ENCODE measurements at places on chromosomes 3 and 15.
A peak's percentile ranks its signal among the peaks of the same experiment; 100 is the strongest.

- peak; percentile 62 for DNase-seq
These were observed 92.0 kb downstream of the SNRK start for GRCh38 chr3:43378066-43378935.

DNA sequence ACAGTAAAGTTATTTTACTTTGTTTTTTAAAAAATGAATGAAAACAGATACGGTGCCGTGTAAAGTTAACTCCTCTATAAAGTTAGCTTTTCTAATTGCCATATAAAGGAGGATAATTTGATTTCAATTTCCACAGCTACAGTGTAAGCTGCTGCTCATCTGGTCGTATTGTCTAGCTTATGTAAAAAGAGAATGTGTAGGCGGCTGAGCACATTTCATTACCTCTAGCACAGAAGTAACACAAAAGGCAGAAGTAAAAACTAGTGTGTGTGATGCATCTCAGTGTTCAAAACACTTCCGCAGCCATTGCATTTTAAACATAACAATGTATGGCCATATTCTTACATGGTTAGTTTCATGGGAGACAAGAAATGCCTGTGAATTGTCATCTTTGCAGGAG is 105.0 kb upstream of the P2RY1 start:
- no peak for DNase-seq

- DNase-seq, result no peak
These were observed 60.6 kb upstream of the GOLGA8B start for GRCh38 chr15:34644061-34644460.

DNA sequence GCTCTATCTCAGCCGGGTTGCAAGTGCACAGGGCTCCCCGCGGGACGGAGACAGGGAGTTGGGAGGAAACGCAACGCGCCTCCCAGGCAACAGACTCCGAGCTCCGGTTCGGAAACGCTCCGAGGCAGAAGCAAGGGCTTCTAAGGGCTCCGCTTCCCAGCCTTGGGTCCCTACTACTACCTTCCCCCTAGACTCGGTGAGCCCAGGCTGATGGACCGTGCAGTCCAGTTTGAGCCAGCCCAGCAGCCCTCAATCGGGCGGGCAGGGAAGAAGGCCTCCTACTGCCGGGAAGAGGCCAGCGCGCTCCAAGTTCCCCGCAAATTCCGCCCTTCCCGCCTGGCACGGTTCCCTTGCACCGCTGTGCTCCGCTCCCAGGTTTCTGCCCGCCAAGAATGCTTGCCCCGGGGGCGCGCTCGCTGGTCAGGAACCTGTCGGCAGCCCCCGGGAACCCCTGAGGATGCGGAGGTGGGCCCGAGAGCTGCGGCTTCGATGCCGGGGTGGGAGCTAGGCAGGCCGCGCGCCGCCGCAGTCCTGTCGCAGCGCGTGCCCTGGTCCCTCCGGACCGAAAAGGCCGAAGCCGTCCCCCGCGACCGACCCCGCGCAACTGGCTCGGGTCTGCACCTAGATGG is 728 bp downstream of the TRANK1 start:
- DNase-seq, result peak; percentile 19

- no peak for DNase-seq
These were observed 66.1 kb upstream of the MYZAP start for GRCh38 chr15:57525581-57525980.

DNA sequence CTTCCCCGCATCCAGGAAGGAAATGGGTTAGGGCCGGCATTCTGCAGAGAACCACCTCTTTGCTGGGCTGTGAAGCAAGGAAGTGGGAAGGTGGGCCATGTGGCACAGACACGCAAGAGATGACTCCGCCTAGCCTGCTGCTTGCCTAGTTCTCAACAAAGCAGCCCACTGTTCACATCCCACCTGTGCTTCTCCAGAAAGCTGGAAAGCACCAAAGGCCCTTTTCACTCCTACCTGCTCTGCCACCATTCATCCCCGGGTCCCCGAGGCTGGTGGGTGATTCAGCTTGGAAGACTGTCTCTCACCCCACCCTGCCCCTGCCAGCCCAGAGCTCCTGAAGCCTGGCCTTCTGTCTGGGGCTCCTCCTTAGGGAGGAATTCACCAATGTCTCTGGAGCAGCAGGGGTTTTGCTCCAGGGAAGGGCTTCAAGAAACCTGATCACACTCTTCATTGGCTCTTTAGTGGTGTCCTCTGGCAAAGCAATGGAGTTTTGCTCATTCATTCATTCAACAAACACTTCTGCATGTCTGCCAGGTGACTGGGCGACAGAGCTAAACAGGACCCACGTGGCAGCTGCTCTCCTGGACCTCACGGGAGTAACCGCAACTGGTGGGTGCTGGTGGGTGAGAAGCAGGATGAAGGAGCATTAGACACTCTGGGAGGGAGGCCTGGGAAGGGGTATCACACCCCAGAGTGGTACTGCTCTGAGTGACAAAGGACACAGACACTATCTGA is 145.4 kb upstream of the TLE3 start:
- no peak for DNase-seq

DNA sequence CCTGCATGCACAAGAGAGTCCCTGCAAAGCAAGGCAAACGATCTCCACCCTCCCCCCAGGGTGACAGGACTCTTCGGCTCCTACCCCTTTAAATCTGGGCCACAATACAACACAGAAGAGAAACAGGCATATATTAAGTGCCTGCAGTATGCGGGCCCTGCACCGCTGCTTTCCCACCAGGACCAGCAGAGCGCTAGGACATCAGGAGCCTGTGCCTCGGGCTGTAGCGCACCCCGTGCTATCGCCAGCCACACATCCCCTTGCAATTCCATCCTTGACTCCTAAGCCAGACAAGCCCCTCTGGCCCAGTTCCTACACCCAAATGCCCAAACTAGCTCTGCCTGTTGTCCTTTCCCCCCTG is 4.1 kb downstream of the GALNT15 start:
- no peak for DNase-seq

- DNase-seq, result no peak
These were observed 8.7 kb upstream of the MCCC1 start for GRCh38 chr3:183108001-183108449.

DNA sequence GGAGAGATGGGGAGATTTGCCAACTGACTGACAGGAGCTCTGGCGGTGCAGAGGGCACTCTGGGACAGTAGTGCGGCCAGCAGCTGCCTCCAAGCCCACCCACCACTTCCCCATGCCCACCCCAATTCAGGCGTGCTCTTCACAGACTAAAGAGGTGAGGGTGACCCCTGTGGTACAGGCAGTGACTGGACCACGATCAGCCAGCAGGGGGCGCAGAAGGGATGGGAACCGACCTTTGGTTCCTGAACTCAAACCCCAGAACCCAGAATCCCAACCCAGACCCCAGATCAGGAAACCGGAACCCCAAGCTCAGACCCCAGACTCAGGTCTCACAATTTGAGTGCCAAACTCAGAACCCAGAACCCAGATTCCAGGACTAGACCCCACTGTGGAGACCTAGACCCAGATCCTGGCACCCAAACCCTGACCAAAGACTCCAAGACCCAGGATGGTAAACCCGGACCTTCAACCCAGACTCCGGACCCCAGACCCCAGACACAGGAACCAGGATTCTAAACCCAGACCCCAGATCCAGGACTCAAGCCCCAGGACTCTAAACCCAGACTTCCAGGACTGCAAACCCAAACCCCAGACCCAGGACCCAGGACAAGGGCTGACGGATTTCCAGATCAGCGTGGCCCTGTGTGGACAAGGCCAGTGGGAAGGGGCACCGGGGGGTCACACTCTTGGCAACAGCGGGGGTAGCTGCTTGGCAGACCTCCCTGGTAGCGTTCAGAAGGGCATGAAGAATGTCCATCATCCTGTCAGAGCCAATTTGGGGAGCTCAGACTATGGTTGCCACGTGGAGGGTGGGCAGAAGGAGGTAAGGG is 3.7 kb upstream of the MYL3 start:
- DNase-seq, result peak; percentile 91

- DNase-seq, result no peak
These were observed 546.9 kb upstream of the CCDC54 start for GRCh38 chr3:106830334-106830733.

- DNase-seq, result no peak
These were observed 40.6 kb downstream of the SLC9C1 start for GRCh38 chr3:112253301-112253971.

DNA sequence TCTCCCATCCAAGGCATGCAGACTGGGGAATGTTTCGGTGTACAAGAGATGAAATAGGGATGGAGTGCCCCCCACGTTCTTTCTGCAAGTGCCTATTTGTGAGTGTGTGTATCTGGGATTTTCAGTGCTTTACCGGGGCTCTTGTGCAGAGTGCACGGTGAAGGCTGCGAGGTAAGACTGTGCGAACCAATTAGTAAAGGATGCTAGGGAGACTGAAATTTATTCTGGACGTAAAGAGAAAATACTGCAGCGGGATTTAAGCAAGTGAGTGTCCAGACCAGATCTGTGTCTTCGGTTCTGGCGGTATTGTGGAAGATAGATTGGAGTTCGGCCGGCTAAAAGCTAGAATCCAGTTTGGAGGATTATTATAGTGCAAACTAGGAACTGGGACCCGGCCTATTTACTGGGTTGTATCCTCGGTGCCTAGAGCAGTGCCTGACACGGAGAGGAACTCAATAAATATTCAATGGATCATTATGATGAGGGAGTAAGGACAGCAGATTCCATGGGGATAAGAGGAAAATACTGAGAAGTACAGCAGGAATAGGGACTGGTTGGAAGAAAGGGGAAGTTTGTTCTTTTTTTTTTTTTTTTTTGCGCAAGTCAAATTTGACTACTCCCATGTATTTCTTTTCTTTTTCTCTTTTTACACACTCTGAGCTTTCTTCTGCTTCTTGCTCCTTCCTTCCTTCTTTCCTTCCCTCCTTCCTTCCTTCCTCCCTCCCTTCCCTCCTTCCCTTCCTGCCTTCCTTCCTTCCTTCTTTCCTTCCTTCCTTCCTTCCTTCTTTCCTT is 580 bp upstream of the MAGEF1 start:
- DNase-seq, result no peak

GRCh38 chr3:157026091-157026490 is 133.9 kb downstream of the CCNL1 start:
- no peak for DNase-seq

GRCh38 chr15:58432401-58432800 is 610 bp downstream of the LIPC start:
- no peak for DNase-seq

DNA sequence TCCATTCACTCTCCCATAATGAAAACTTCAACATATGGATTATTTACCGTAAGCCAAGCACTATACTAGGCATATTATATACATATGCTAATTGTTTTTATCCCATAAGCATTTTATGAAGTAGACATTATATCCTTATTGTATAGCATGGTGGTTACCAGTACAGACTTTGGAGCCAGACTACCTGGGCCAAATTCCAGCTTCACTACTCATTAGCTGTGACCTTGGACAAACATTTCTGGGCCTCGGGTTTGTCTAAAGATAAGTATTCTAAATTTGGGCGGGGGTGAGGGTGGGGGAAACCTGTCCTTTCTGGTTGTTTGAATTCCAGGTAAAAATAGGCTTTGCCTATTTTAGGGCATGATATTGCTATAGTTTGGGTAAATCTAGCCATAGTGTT is 66.5 kb upstream of the P2RY1 start:
- no peak for DNase-seq

GRCh38 chr15:80849308-80849707 is 70.1 kb downstream of the CEMIP start:
- DNase-seq, result no peak

GRCh38 chr3:48997714-48998637 is 7.9 kb downstream of the P4HTM start:
- DNase-seq, result no peak

GRCh38 chr3:64856977-64857516 is 169.2 kb upstream of the ADAMTS9 start:
- no peak for DNase-seq

DNA sequence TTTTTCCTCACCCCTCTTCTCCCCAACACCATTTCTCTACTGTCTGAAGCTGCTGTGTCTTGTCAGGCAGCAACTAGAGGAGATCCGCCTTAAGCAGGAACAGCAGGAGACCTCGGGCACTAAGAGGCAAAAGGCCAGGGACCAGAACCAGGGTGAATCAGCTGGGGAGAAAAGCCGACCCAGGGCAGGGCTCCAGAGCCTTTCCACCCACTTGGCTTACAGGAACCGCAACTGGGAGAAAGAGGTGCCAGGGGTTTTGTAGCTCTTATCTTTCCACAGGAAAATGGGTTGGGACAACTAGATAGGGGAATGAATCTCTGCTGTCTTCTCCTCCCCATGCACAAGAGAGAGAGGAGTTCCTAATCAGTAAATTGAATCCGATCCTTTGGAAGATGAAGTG is 3.0 kb upstream of the NGRN start:
- no peak for DNase-seq

DNA sequence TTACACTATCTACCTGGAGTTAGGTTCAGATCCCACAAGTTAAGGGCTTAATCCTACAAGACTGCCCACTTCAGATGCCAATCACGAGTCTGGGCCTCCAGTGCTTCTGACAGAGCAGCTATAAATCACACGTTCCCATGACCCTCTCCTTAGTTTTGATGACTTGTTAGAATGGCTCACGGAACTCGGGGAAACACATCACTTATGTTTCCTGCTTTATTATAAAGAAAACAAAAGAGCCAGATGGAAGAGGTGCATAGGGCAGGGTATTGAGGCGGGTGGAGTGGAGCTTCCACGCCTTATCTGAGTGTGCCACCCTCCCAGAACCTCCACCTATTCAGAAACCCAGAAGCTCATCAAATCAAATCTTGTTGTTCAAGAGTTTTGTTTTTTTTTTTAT is 170.8 kb downstream of the MOBP start:
- DNase-seq, result no peak

GRCh38 chr3:24522146-24522579 is 27.5 kb upstream of the THRB start:
- no peak for DNase-seq

DNA sequence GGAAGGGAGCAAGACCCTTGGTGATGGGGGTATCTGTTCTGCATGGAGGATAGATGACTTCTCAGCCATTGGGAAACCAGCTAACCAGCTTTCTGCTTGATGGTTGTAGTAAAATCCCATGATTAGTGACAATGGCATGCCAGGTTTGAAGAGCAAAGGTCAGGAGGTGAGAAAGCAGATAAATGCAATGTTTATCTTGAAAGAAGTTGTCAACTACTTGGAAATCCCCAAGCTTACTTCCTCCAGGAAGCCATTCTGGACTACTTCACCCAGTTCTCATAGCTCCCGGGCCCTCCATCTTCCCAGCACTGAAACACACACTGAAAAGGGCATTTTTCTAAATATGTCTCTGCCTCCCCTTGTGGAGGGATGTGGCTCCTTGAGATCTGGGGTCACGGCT is 51.3 kb downstream of the SMAD3 start:
- no peak for DNase-seq

- no peak for DNase-seq
These were observed 94.5 kb upstream of the MYZAP start for GRCh38 chr15:57496946-57497869.

DNA sequence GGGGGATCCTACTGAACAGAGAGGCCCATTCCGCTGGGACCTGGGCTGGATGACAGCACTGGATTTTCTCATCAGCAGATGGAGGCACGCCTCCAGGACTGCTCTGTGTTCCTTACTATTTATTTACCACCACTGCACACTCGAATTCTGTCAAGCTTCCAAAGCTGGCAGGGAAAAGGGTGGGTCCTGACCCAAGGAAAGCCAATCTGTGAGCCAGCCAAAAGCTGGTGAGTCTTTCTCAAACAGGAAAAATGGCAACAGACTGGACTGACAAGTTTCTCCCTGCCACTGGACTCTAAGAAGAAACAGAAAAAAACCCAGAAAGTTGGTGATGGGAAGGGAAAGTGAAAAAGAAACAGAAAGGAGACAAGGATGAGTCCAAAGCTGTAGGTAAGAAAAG is 37.8 kb downstream of the CD47 start:
- no peak for DNase-seq

Measured in T-helper 9 cell (primary cell).